ENCODE measurements at places on chromosomes 11 and 22.
A peak's percentile ranks its signal among the peaks of the same experiment; 100 is the strongest.

DNA sequence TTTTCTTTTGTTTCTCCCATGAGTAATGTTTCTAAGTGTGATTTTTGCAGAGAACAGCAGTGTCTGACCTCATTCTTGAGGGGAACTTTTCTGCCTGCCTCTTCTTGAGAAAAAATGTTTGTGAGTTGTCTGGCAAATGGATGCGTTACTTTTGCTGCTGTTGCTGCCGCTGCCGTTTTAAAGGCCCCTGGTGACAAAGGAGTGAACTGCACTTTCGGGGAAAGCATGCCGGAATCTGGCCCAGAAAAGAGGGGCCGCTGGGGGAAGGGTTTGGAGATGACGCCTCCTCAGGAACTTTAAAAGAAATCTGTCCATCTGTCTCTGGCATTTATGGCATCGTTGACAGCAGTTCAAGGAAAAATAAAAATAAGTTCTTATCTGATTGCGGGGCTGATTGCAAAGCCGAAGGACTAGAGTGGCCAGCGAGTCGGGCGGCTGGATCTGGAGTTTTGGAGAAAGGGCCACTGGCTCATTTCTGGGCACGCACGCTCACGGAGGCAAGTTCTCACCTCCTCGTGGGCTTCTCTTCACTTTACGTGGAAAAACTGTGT, 16.5 kb downstream of the ZBTB16 start:
- no peak for DNase-seq

GRCh38 chr11:7427733-7428132, 57.6 kb upstream of the OLFML1 start:
- no peak for DNase-seq

DNA sequence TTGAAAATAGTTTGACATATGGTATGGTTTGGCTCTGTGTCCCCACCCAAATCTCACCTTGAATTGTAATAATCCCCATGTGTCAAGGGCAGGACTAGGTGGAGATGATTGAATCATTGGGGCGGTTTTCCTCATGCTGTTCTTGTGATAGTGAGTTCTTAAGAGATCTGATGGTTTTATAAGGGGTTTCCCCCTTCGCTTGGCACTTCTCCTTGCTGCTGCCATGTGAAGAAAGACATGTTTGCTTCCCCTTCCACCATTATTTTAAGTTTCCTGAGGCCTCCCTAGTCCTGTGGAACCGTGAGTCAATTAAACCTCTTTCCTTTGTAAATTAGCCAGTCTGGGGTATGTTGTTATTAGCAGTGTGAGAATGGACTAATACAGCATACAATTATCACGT, 7.7 kb downstream of the KCTD21 start:
- DNase-seq, result no peak

DNA sequence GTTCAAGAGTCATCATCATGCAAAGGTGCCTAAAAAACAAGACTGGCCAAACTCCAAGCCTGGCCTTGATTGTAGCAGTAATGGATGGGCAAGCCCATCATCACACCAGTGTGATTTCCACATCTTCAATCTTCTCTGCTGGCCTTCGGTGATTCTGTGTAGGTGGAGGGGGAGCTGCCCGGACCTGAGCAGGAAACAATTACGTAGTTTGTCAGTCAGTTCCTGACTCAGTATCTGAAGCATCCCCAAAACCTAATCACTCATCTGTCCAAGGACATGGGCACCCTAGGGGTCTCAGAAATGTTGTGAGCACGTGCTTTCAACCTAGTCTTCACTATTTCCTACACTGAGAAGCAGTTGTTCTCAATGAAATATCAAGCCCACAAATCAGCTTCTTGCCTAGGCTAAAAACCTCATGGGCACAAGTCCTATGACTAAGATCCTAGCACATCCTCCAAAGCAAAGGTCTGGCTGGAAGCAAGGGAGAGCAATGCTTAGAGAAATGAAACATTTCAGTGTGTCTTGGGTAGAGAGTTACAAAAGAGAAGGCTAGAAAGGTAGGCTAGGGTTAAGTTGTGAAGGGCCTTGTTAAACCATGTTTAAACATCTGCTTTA, 24.6 kb downstream of the ATG16L2 start:
- no peak for DNase-seq

GRCh38 chr22:26614322-26614721, 3.5 kb downstream of the CRYBB1 start:
- DNase-seq, result no peak

DNA sequence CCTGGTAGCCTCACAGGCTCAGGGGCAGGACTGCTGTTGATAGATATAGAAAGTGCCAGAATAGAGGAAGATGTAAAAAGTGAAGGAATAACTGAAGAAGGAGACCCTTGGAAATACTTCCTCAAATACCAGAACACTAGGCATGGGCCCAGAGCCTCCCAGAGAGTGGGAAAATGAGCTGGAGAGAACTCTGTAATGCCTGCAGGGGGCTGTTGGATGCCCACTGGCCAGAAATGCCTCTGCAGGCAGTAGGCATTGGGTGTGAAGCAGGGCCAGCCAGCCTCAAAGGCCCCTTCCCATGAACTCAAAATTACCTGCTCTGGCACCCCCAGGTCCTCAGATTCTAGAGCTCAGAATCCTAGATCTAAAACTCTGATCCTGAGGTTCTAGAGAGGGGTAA, 15.1 kb downstream of the P2RY2 start:
- no peak for DNase-seq

DNA sequence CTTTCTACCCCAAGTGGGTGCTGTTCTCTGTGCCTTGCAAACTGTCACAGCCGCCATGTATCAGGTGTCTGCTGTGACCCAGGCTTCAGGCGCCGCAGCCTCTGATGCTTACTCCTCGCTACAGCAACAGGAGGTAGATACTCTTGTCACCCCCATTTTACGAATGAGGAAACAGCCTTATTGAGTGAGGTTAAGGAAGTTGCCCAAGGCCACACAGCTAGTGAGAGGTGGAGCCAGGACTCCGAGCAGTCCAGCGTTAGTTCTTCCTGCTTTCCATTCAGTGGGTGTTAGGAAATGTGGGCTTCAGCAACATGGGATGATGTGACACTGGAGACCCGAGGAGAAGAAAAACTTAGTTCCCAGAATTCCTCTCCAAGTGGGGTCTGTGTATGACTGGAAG, 14.3 kb downstream of the RNF215 start:
- DNase-seq, result no peak

GRCh38 chr11:16179676-16180075, 176.7 kb downstream of the SOX6 start:
- DNase-seq, result no peak

- no peak for DNase-seq
These were observed 16.3 kb upstream of the ARFGAP3 start for GRCh38 chr22:42873356-42873755.

DNA sequence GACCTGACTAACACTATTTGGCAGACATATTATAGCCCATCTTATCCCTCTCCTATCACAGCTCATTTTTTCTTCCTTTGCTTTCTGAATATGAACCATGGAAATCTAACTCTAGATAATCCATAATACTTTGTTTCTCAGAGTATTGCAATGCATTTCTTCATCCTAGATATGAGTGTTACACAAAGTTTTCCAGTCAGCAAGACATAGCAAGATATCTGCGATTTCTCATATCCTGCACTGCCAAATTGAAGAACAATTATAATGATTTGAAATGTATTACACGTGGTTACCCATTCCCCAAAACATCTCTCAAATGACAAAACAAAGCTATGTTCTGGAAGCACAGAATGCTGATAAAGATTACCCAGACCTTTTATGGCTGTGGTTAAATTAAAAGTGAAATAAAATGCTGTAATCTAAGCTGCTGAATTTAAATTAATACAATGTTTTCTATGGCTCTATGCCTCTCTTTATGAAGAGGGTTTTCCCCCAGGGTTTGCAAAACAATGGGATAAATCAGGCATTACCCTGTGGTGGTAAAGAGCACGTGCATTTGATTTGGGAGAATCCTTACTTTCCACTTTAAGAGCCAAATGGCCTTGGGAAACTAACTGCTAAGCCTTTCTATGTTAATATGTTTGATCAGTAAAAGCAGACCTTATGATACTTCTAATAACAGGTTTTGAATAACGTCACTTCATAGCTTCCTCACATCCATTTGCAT, 1291.0 kb upstream of the CNTN5 start:
- no peak for DNase-seq

- DNase-seq, result no peak
These were observed 92.9 kb downstream of the DHCR7 start for GRCh38 chr11:71355281-71355680.

DNA sequence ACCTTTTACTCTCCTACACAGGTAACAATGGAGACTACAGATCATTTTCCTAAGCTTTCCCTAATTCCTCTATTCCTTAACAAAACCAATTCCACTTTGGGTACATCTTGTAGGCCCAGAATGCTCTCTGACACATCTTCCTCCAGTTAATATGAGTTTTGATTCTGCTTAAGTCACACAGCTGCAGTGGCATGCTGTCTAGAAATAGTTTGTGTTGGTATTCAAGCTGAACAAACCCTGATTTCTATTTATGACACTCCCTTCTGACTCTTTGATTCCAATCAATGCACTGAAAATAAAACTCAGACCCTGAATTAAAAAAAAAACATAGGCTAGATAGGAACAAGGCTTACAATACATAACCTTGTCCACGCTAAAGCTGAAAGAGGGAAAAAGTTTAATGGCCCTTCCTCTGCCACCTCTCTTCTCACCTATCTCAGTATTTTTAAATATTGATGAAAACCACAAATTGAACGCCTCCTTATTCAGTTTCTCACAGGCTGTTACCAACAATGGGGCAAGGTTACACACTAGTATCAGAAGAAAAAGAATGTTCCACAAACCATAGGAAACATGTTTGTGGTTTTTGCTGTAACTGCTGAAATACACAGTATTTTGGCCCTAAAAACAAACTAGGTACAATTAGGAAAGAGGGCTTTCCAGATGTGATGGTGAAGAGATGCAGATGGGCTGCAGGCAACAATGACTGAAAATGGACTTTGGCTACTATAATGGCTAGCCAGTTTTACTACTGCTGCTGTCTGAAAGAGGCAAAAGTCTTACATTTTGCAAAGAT, 35.7 kb upstream of the GAB2 start:
- DNase-seq, result no peak

DNA sequence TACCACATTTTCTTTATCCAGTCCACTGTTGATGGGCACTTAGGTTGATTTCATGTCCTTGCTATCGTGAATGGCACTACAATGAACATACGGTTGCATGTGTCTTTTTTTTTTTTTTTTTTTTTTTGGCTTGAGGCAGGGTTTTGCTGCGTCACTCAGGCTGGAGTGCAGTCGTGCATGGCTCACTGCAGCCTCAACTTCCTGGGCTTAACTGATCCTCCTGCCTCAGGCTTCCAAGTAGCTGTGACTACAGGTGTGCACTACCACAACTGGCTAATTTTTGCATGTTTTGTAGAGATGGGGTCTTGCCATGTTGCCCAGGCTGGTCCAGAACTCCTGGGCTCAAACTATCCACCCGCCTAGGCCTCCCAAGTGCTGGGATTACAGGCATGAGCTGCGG, 1.5 kb upstream of the CCDC90B start:
- DNase-seq, result no peak

DNA sequence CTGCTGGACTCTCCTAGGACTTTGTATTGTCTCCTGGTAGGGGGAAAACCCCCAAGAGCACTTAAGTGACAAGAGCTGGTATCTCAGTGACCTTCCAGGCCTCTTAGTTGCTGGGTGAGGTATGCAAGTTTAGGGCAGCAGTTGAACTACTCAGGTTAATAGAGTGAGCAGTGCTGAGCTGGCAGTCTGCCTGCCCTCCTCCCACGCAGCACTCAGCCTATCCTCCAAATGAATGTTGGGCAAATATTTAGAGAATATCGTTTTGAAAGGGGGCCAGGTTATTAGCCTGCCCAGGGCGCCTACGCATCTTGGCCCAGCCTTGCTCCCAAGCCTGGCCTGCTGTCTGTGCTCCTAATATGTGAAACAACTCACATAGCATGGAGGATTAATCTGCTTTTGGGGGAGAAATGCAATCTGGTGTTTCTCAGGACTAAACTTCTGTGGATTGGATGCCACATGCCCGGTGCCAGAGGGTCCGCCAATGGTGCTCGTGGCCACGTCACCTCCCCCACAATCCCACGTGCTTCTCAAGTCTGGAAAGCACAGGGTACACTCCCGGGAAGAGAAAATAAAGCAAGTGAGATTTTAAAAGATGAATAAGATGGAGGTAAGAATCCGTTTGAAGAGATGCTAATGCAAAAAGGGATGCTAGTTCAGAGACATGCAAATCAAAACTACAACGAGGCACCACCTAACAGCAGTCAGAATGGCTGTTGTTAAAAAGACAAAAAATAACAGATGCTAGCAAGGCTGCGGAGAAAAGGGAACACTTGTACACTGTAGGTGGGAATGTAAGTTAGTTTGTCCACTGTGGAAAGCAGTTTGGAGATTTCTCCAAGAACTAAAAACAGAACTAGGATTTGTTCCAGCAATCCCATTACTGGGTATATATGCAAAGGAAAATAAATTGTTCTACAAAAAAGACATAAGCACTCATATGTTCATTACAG, 67.7 kb downstream of the SPON1 start:
- DNase-seq, result no peak

GRCh38 chr11:112519751-112520150, 259.1 kb upstream of the PLET1 start:
- no peak for DNase-seq

GRCh38 chr11:7046474-7047175, 26.3 kb downstream of the NLRP14 start:
- no peak for DNase-seq

DNA sequence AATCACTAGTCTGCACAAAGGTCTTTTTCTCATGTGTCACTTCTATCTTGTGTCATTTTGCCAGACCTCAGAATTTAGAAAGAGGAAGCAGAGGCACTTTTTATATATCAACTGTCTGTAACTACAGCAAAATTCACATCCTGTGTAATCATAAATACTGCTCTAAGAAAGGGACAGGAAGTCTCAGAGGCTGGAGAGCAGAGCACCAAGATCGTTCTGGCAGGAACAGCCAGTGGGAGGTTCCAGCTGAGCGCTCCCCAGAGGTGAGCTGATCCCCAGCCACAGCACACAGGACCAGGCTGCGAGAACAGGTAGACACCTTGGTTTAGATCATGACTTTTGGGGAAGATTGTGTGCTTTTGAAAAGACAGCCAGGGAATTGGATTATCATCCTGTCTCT, at the start of gene MS4A7:
TSS of gene MS4A7 (plus strand) at position 179 of the 400 bp plus-strand sequence. CDS start 4,610 bp downstream, outside the sequence.
- DNase-seq, result no peak

GRCh38 chr22:47035425-47035881, 273.0 kb downstream of the TBC1D22A start:
- DNase-seq, result no peak

DNA sequence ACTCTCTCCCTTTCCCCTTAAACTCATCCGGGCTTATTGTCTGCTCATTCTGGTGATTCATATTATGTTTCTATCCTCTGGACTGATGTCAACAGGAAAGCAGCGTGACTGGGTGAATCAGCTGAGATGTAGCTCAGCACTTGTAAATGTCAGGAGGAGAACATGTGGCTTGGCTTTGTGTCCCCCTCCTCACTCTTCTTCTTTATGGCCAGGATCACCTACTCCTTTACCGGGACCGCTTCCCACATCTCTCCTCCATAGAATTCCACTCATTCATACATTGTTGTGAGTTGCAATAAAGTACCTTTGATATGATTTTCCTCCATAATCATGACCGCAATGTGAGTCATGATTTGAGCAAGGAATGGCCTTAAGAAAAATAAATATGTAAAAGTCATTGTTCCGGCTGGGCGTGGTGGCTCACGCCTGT, 15.8 kb upstream of the SYN3 start:
- DNase-seq, result no peak

- DNase-seq, result no peak
These were observed 41.9 kb downstream of the MYEOV start for GRCh38 chr11:69335781-69336405.

GRCh38 chr11:76797341-76798201, 14.4 kb downstream of the TSKU start:
- DNase-seq, result no peak

GRCh38 chr22:36222887-36223450, 16.4 kb downstream of the APOL2 start:
- DNase-seq, result no peak

- DNase-seq, result peak; percentile 85
These were observed 18.4 kb downstream of the BCL9L start for GRCh38 chr11:118907051-118908042.
